ENCODE measurements at places on chromosomes 7 and 10. TPM values are rescaled to one million over a fixed set of nuclear protein-coding genes. Genes with fewer than 3 reads are reported as not detected.

DNA sequence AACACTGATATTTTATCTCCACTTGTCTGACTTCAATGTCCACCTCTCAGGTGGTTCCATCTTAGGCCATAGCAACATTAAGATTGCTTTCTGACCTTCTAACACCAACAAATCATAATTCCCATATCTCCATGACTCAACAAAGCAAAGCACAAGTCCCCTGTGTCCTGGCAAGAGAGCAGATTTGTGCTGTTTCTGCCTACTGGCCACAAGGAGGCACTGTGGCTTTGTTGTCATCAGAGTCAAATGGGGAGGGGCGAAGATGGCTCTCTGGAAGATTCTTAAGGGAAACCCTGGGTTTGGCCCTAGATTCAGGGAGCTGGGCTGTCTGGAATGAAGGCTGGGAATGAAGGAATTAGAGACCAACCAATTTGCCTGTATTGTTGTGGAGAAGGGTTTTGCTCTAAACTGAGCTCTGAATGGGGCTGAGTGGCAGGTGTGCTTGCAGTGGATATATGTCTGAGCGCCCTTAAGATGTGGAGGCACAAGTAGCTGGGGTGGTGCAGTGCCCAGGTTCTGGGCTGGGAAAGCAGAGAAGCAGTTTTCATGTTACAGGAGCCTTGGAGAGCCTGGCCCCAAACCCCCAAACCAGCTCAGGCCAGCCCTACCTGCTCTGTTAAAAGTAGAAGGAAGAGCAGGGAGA is 154.8 kb upstream of the PRSS58 start:
- DNase-seq, result peak; percentile 27

GRCh38 chr7:123494193-123494796 is 40.1 kb downstream of the IQUB start:
- peak; percentile 19 for DNase-seq

DNA sequence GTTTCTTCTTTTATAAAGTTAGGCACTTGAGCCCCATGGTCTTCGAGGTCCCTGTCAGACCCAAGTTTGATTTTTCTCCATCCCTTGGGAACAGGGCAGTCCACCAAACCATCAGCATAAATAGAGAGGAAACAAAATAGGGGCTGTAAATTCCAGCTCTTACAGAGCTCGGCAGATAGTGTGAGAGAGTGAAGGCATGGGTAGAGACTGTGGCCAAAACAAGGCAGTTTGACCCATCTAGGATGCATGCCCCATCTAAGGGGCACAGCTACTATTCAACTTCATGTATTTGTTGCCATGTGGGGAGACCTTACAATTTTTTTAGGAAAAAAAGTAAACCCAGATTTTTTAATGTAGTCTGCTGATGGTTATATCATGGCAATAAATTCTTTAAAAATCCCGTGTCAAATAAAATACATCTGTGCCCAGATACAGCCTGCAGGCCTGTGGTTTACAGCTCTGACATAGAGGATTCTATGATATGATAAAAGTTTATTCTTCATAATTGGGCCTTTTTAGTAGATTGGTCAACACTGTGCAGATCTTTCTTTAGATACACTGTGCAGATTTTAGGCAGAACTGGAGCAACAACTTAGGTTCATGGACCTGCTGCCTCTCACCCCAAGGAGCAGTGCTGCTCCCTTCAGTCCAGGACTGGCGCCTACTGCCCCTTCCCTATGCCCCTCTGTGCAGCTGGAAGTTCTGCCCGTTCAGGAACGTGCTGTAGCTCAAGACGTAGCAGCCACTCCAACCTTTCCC is 5.3 kb downstream of the PPP1R3C start:
- DNase-seq, result no peak

DNA sequence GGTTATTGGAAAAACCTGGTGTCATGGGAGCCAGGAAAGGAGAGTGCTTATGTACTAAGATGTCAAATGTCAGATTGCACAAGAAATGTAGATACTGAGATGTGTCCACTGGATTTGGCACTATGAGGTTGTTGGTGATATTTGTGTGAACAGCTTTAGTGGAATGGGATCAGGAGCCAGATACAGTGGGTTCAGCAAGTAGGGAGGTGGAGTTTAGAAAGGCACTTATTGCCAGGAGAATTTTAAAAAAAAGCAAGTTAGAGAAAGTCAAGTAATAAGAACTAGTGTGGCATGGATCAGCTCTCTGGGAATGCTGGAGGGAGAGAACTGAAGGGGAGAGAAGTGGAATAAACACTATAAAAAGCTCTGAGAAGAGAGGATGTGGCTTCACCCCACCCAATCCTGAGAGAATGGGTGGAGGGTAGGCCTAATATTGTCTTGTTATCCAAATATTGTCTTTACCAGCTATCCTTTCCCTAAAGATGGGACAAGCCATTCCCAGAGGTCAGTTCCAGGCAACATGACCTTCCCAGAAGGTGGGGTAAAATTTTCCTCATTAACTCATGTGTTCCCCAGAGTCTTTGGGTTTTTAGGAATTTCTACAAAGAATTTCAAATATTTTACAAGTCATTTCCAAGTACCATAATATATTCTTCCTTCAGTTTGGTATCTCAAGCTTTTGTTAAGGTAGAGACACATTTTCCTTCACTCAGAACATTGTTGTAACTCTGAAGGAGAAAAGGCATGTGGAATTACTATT is 42.3 kb downstream of the ENTPD1 start:
- DNase-seq, result no peak

DNA sequence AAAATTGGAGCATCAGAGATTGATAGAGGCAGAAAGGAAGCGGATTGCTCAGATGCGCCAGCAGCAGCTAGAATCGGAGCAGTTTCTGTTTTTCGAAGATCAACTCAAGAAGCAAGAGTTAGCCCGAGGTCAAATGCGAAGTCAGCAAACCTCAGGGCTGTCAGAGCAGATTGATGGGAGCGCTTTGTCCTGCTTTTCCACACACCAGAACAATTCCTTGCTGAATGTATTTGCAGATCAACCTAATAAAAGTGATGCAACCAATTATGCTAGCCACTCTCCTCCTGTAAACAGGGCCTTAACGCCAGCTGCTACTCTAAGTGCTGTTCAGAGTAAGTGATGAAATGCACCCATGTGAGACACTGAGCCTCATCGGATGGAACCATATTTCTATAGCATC is 33.1 kb downstream of the STAMBPL1 start:
- DNase-seq, result no peak

DNA sequence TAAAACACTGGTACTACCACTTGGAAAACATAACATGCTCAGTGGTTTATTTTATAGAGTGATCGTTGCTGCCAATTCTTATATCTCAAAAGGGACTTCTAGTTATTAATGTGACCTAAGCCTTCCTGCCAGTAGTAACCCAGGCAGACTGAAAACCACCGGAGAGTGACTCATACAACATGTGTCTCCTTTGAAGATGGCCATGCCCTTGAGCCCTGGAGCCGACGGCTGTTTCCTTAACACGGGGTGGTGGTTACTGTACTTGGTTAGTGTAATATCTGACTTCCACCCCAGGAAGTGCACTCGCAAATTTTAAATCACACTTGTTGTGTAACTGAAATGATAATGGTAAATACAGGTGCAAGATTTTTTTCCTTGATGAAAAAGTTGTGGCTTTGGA is 30.5 kb downstream of the JAKMIP3 start:
- DNase-seq, result no peak

DNA sequence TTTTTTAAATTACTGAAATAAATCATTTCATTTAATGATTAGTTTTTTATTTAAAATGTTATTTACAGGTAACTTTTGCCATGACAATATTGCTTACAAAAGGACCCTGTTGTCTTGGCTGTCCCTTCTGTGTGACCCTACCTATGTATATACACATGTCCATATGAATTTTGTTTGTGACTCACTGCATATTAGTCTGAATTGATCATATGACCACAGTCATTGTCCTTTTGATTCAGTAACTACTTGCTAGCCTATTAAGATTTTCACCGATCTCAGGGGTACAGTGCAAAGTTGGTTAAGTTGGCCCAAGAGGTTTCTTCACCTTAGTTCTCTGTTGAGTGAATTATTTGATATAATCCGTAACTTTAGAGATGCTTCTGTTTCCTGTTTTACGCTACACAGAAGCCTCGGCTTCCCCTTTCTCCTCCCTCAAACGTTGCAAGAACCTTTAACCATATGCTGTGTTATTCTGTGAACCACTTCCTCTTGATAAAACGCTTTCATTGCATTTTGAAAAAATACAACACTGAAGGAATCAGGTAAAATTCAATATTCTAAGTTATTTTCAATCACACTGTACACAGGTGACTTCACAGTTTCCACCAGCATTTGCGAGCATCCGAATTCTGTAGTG is 43.9 kb downstream of the APBB1IP start:
- DNase-seq, result peak; percentile 13

GRCh38 chr7:14834883-14835282 is 67.7 kb downstream of the DGKB start:
- DNase-seq, result no peak

GRCh38 chr10:87918254-87918859 is 54.9 kb downstream of the PTEN start:
- DNase-seq, result no peak

GRCh38 chr7:112654322-112655216 is 135.6 kb downstream of the TMEM168 start:
- no peak for DNase-seq

DNA sequence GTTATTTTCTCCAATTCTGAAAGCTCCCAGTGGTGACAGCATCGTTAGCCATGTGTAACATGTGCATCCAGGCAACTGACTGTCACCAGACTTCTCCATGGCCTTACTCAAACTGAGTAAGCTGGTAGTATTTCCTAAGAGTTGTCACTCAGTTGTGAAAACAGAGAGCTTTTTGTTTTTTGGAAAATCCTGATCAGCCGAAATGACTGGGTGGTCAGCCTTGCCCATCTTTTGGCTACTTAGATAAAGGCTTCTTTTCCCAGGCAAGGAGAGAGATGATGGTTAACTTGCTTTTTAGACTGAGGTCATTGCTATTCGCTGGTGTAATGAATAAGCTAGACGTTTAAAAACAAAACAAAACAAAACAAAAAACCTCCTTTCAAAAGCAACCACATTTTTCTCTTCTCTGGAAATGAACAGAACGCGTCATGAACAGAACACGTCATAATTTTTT is 159.5 kb upstream of the KLF14 start:
- no peak for DNase-seq

DNA sequence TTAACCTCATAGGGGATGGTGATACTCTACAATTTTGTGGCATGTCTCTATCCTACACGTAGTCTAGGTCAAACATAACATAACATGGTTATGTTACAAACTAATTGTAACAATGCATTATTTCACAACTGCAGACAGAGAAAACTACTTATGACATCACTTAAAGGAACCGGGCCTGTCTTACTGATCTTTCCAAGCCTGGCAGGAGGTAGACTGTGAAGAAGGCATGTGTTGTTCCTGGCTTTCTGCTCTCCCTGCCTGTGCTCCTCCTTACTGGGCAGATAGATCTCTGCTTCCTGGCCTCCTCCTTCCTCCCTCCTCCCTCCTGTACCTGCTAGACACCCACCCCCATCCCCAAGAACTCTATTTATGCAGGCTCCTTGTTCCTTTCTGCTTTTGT is 5.4 kb downstream of the CACNB2 start:
- no peak for DNase-seq

- DNase-seq, result no peak
Measured at GRCh38 chr10:44988957-44989585, 10.5 kb upstream of the DEPP1 start.

Gene GPER1
- 0.56 TPM for total RNA-seq

Gene TMEM213
- total RNA-seq, result not detected

Gene CREB5
- total RNA-seq, result 1.9 TPM

Gene SMURF1
- total RNA-seq, result 15.9 TPM
